ENCODE measurements at places on chromosomes 1 and 21. TPM values are rescaled to one million over a fixed set of nuclear protein-coding genes. Genes with fewer than 3 reads are reported as not detected.

KCNQ4 gene
- 0.27 TPM for total RNA-seq

AIRE gene
- total RNA-seq = 0.10 TPM

GRCh38 chr1:75969550-75969949 lies 37.3 kb upstream of the ASB17 start:
- DNase-seq = no peak
- no peaks in the 10 kb centered on the region for H3K36me3 ChIP-seq
- no peak overlapping the region for H3K27ac ChIP-seq
- no peaks in the 10 kb centered on the region for H3K4me1 ChIP-seq
- H3K27me3 ChIP-seq = peaks cover 2% of the 10 kb centered on the region

GRCh38 chr1:22001409-22001808 lies at the start of gene CELA3A:
Gene CELA3A, plus strand, starts transcription at chr1:22001657. Its CDS starts 18 bp downstream, at chr1:22001675.
- no peaks in the 10 kb centered on the region for H3K36me3 ChIP-seq
- H3K27ac ChIP-seq = no peak within 1 kb of the TSS
- H3K4me3 ChIP-seq = no peak within 1 kb of the TSS
- DNase-seq = no peak
- H3K4me1 ChIP-seq = no peaks in the 10 kb centered on the region

DNA sequence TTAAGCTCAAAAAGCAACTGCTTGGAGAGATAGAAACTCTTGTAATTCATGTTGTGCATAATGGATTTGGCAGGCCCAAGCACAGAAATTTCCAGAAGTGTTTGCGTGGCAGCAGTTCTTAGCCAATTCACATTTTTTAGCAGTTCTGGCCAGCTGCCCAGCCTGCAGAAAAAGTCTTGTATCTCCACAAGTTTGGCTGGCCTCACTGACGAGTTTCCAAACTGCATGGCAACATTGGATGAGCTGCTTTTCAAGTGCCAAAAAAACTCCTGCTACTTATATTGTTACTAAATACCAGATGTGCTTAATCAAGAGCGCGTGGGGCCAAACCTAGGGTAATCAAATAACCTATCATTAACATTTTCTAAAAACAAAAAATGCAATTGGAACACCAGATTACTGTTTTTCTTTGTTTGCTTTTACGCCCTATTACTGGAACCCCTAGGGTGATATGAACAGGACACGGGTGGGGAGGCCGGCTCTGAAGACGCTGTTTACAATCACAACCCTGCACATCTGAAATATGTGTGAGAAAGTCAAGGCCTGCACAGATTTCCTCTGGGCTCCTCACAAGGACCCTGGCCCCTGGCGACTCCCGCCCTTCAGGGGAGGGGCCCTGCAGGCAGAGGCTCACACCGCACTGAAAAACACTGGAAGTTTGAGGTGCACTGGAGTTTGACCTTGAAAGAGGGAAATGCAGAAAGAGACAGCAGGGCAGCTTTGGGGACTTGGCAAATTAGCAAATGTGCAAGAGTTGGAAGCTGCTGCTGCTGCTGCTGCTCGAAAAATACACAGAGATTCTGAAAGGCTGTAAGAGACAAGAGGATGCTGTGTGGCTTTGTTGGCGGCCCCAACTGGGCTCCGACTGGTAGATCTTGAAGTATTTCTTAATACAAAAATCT lies 55.2 kb upstream of the TARBP1 start:
- H3K4me3 ChIP-seq = no peak overlapping the region
- H3K27ac ChIP-seq = no peak overlapping the region
- no peaks in the 10 kb centered on the region for H3K36me3 ChIP-seq
- H3K4me1 ChIP-seq = peaks cover 6% of the 10 kb centered on the region
- H3K27me3 ChIP-seq = peaks cover under 1% of the 10 kb centered on the region

- no peaks in the 10 kb centered on the region for H3K4me1 ChIP-seq
- H3K4me3 ChIP-seq = no peak overlapping the region
- H3K36me3 ChIP-seq = no peaks in the 10 kb centered on the region
These were observed 200.5 kb upstream of the RUNX1 start for GRCh38 chr21:35249636-35250035.

DNA sequence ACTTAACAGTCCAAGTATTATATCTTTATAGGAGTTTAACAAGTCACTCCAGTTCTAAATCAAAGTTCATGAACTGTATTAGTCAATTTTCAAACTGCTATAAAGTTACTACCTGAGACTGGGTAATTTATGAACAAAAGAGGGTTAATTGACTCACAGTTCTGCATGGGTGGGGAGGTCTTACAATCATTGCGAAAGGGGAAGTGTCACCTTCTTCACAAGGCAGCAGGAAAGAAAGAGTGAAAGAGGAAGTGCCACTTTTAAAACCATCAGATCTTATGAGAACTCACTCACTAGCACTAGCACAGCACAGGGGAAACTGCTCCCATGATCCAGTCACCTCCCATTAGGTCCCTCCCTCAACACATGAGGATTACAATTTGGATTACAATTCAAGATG lies 70.0 kb downstream of the CLCA4 start:
- peaks cover 16% of the 10 kb centered on the region for H3K36me3 ChIP-seq
- H3K27ac ChIP-seq = peak overlapping the region; percentile 89
- no peak for DNase-seq
- peaks cover 39% of the 10 kb centered on the region for H3K4me1 ChIP-seq
- H3K27me3 ChIP-seq = no peaks in the 10 kb centered on the region
- H3K4me3 ChIP-seq = peak overlapping the region; percentile 5

Measured in activated B cell treated with CpG ODN at 0.5 μM for 24 hours (primary cell).